ENCODE measurements at places on chromosomes 6 and 20. TPM values are rescaled to one million over a fixed set of nuclear protein-coding genes. Genes with fewer than 3 reads are reported as not detected.

The SLC52A3 gene
- polyA plus RNA-seq, result not detected

The FBXO5 gene
- polyA plus RNA-seq, result 15.2 TPM

The RIPOR3 gene
- 0.49 TPM for polyA plus RNA-seq

GRCh38 chr6:166382500-166382932, 224 bp downstream of the MPC1 start:
- no peak overlapping the region for H3K27ac ChIP-seq
- no peaks in the 10 kb centered on the region for H3K27me3 ChIP-seq

DNA sequence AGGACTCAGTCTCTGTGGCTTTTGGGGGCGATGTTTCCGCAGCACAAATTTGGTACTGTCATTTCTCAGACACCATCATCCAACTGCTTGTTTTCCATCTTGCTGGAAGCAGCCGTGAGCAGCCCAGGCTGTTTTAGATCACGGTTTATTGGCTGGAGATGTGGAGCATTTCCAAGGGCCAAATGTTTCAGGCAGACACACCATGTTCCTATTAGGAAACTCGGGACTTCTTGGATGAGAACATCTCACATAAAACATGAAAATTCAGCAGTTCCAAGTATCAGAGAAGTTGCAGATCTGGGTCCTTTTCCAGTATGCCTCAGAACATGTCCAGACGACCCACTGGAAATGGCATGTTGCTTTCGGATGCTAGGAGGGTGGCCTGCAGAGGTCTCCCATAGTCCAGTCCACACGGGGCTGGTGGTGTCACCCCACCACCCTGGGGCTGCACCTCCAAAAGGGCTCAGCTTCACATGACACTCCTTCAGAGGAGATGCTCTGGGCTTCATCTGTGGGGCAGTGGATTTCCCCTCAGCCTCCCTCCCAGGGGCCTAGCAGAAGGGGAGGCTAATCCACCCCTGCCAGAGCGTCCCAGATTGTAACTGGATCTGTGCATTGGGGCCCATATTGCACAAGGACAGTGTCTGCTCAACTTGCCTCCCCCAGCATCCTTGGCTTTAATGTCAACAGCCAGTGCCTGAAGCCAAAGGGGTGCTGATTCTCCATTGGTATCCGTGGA, 176.3 kb downstream of the SCP2D1 start:
- H3K4me1 ChIP-seq, result no peaks in the 10 kb centered on the region
- no peaks in the 10 kb centered on the region for H3K27me3 ChIP-seq
- no peak for DNase-seq
- H3K36me3 ChIP-seq, result no peaks in the 10 kb centered on the region

DNA sequence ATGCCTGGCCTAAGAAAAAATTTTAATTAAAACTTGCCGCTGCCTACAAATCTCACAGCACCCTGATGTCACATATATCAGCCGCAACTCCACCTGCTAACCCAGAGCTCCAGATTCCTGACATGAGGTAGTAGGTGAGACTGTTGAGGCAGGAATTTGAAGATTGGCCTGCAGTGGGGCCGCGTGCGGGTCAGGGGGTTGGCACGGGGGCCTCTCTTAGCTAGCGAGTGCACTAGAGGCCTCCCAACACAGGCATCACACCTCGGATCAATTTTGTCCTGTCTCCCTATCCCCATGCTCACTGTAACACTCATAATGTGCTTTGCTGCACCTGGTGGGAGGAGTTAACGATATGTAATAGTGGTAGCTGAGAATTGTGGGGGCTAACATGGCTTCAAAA, 349.8 kb downstream of the CDC5L start:
- no peaks in the 10 kb centered on the region for H3K27me3 ChIP-seq
- DNase-seq, result no peak
- H3K4me1 ChIP-seq, result peaks cover 5% of the 10 kb centered on the region
- H3K27ac ChIP-seq, result no peak overlapping the region
- no peaks in the 10 kb centered on the region for H3K36me3 ChIP-seq
- no peak overlapping the region for H3K4me3 ChIP-seq

- H3K4me3 ChIP-seq, result no peak overlapping the region
- no peaks in the 10 kb centered on the region for H3K4me1 ChIP-seq
- no peaks in the 10 kb centered on the region for H3K27me3 ChIP-seq
- H3K27ac ChIP-seq, result no peak overlapping the region
Measured at GRCh38 chr6:120083186-120083585, 733.6 kb upstream of the MAN1A1 start.
